GM18507 (cell line): ENCODE measurements at places on chromosomes 3 and 15.

DNA sequence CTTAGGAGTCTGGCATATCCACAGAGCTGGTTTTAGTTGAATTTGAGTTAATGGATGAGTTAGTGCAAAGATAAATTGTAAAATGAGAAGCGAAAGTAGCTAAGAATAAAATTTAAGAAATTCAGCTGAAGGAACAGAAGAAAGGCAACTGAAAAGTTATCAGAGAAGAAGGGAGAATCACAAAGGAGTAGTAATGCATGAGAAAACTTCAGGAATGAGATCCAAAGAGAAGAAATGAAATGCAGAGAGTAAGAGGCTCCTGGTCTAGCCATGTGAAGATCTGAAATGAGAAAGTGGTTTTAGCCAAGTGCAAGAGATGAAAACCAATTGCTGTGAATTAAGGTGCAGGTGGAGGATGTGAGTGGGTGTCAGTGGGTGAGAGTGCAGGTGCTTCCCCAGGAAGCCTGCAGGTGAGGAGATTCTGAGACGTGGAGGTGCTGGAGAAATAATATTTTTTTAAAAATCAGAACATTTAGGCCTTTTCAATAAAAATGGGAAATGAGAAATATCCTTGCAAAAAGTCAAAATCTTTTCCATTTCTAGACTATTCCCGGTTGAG is 18.5 kb downstream of the KBTBD8 start:
- no peak for DNase-seq

DNA sequence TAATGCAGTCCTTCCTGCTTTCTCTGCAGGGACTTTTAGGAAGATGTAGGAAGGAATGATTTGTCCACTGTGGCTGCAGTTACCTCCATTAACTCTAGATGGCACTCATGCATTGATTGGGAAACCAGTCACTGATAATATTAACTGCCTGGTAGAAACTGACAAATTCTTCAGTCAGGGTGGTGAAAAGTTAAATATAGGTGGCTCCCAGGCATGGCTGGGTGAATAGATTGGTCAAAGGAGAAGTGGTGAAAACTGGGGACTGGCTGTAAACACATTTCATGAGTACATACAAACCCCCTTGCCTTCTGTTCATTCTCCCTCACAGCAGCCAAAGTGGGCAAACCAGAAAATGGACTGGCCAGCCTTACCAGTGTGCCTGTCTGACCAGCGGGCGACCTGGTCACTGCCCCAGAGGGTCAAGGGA is 333.4 kb downstream of the THSD4 start:
- DNase-seq = no peak

- no peak for DNase-seq
Measured at GRCh38 chr15:74892313-74892712, 2.5 kb downstream of the MPI start.

DNA sequence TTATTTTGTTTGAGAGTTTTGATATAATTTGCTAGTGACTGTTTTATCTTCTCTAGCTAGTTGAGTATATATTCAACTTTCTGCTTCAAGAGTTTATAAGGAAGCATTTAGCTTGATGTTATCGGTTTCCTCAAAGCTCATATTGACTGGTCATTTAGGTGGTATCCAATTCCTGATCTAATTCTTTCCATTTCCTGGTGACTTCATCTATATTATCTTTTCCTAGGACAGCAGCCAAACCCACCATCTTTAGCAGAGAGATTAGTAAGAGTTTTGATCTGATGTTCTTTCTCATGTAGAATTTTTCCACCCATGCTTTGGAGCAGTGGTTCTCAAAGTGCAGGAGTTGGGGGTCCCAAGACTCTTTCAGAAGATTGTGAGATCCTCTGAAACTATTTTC is 148.6 kb upstream of the STT3B start:
- no peak for DNase-seq

- no peak for DNase-seq
Measured at GRCh38 chr3:37519661-37520060, 342.0 kb upstream of the CTDSPL start.

DNA sequence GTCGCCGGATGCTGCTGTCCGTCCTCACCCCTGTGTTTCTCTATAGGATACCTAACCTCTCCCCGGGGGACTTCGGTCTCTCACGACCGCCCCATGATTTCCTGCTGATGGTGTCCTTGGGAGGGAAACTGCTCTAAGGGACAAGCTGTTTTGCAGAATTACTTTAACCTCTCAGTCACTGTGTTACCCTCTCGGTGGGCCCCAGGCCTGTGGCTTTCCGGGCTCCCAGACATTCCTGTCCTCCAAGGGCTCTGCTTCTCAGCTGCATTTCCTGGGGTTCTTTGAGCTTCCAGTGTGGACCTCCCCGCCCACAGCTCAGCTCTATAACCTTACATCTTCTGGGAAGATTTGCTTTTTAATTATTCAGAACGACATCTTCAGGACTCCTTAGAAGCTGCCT is 40.9 kb downstream of the CHST2 start:
- DNase-seq = no peak

DNA sequence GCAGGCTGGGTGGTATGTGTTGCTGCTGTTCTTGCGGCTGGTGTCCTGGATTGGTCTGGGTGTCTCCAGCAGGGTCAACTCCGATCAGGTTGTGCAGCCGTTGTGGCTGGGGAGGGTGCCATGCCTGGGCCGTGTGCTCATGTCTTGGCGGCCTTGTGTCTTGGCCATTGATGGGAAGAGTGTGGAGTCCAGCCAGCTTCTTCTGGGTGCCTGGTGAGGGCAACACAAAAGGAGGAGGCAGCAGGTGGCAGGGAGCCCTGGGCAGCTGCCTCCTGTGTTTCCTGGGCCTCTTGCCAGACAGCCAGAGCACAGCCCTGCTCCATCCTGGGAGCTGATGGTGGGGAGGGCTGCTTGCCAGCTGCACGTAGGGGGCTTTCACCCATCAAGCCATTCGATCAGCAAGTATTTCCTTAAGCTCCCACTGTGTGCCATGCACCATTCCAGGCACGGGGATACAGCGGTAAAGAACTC is 4.3 kb downstream of the CHAC1 start:
- DNase-seq = no peak

GRCh38 chr15:65212097-65212496 is 824 bp upstream of the CILP start:
- peak; percentile 20 for DNase-seq

- DNase-seq = no peak
Measured at GRCh38 chr3:10006048-10006761, 19.6 kb upstream of the EMC3 start.

GRCh38 chr3:45606003-45606402 is 11.5 kb downstream of the LIMD1 start:
- no peak for DNase-seq

- no peak for DNase-seq
Measured at GRCh38 chr3:193194371-193194770, 46.7 kb upstream of the PLAAT1 start.

DNA sequence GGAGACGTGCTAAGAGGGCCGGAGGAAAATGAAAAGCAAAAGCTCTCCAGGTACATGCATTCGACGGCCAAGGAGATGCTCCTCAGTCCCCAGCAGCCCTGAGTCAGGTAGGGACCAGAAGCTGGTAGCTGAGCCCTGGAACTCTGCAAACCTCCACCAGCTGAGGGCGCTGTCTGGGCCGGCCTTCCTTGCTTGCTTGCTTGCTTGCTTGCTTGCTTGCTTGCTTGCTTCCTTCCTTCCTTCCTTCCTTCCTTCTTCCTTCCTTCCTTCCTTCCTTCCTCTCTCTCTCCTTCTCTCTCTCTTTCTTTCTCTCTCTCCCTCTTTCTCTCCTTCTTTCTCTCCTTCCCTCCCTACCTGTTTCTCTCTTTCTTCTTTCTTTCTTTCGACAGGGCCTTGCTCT is 94.6 kb upstream of the RASGRF1 start:
- no peak for DNase-seq

GRCh38 chr3:155744010-155744625 is 753 bp downstream of the PLCH1 start:
- DNase-seq = peak; percentile 46

- no peak for DNase-seq
Measured at GRCh38 chr3:13716540-13717221, 163.2 kb downstream of the WNT7A start.

DNA sequence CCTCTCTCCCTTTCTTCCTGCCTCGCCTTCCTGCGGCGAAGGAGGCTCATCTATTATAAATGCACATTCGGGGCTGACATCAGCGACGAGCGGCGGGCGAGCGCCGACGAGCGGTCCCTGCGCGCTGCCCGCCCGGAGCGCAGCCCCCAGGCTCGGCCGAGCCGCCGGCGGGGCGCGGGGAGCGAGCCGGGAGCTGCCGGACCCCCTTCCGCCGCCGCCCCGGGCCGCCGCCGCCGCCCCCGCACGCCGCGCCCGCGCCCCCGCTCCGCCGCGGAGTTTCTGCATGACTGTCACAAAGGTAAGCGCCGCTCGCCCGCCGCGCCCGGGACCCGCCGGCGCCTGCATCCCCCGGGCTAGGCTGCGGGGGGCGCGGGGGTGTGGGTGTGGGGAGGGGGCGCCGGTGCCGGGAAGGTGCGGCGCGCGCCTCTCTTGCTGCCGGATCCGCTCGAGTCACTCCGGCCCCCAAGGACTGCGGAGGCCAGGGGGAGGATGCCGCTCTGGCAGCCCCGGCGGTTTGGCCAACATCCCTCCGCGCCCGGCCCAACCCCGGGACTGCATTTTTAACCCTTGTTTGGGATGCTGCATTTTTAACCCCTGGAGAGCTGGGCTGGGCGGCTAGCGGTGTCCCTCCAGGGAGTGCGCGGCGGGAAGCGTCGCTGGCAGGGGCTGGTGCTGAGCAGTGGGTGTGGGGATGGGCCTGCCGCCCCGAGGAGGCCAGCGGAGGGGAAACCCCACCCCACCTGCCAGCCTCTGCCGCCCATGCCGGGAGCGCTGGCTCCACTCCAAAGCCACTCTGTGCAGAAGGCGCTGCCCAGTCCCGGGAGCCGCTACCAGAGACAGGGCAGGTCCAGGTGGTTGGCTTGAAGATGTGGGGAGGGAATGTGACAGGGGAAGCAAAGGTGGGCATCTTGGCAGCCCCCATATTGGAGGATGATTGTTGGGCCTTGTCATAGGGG is at the start of gene CORO2B:
CORO2B (plus strand) TSS at position 14 of the 956 bp plus-strand sequence; CDS start at position 284, 270 bp downstream.
- DNase-seq = no peak

DNA sequence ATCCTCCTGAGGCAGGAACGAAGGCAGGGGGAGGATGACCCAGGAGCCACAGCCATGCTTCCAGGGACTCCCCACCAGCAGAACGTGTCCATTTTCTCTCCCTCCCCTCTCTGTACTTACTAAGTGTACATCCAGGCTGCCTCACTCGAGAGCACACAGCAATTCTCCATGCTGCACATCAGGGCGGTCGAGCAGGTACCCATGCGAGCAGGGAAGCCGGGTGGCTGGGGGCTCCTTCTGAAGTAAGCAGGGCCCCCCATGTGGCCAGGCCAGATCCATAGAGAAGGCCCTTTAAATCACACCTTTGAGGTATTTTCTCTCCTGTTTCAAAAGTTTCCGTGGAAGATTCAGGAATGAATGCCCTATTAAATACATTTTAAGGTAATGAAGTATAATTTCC is 41.2 kb upstream of the SLC6A11 start:
- no peak for DNase-seq

DNA sequence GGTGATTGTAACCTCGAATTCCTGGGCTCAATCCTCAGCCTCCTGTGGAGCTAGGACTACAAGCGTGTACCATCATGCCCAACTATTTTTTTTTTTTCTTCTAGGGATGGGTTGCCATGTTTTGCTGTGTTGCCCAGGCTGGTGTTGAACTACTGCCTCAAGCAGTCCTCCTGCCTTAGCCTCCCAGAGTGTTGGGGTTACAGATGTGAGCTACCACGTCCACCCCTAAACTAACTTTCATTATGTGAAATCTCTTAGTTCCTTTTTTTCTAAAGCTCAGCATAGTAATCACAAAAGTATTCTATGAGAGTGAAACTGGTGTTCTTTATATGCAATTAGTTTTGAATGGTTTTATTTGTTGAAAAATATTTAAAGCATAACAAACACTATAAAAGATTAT is 92.1 kb downstream of the XRN1 start:
- no peak for DNase-seq

DNA sequence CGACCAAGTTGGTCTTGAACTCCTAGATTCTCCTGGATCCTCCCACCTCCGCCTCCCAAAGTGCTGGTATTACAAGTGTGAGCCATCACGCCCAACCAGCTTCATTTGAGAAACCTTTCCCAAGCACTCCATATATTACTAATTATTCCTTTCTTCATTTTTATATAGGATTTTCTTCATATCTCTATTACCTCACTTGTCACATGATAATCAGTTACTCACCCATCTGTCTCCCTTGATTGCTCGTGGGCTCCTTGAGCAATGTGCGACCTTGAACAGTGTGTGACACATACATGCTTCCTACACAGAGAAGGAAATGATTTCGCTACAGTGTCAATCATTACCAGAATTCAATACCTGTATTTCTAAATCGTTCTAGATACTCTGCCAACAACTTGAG is 110.7 kb upstream of the C2CD4B start:
- DNase-seq = no peak

GRCh38 chr3:183823963-183824362 is 1.4 kb downstream of the MAP6D1 start:
- no peak for DNase-seq

DNA sequence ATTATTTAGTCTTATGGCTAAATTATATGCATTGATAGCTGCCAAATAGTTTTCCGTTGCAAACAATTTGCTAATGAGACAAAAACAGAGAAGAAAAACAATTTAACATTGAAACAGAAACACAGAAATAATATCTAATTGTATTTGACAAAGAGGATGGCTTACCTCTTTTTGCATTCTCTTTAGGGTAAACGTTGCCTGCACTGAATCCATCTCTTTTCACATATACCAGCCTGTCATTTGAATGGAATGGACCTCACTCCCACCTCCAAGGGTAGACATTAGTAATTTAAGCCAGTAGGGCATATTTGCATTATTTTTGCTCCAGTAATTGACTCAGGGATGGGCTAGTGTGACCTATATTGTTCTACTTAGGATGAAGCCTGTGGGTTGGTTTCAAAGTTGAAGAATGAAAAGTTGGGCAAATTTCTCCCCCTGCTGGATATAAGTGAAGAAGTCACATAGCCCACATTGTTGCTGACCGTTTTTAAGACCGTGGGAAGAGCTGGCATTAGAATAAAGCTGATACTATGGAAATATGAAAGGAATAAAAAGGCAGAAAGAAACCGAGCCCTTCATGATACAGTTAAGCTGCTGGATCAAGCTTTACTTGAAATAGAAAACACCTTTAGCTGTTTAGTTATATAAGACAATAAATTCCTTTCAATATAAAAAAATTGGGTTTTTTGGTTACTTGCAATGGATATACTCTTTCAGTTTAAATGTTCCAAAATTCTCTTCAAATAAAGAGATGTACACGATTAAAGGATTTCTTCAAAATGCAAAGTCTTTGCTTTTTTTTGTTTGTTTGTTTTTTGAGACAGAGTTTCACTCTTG is 26.9 kb downstream of the PIERCE2 start:
- peak; percentile 4 for DNase-seq

- no peak for DNase-seq
Measured at GRCh38 chr3:129313665-129314385, 35.2 kb downstream of the HMCES start.

GRCh38 chr3:30399394-30400181 is 206.8 kb upstream of the TGFBR2 start:
- no peak for DNase-seq
